ENCODE measurements at places on chromosomes 2 and 18.

DNA sequence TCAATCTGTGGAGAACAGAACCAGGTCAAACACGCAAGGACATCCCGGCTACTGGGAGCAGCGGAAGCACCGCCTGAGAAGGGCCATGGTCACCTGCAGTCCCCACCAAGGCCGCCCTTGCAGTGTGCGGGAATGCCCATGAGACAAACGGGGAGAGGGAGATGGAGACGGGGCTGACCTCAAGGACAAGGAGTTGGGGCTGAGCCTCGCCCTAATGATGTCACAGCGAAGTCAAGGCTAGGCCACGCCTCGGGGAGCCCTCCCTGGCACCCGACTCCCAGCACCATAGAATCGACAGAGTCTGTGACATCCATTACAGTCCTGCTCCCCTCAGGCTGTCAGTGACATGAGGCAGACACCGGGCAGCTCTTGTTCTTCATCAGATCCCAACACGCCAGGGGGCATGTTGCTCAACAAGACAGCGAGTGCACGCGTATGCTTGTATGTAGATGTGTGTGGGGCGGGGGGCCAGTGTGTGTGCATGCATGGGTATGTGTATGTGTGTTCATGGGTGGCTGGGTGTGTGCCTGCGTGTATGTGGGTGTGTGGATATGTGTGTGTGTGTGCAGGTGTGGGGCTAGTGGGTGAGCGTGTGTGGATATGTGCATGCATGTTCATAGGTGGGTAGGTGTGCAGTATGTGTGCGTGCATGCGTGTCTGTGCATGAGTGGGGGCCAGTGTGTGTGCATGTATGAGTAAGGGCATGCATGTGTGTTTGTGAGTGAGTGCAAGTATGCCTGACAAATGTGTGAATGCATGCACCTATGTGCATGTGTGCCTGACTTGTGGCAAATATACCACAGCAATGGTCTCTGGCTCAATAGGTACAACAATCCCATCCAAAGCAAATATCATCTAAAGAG, 57.0 kb downstream of the ANKMY1 start:
- no peak for DNase-seq

DNA sequence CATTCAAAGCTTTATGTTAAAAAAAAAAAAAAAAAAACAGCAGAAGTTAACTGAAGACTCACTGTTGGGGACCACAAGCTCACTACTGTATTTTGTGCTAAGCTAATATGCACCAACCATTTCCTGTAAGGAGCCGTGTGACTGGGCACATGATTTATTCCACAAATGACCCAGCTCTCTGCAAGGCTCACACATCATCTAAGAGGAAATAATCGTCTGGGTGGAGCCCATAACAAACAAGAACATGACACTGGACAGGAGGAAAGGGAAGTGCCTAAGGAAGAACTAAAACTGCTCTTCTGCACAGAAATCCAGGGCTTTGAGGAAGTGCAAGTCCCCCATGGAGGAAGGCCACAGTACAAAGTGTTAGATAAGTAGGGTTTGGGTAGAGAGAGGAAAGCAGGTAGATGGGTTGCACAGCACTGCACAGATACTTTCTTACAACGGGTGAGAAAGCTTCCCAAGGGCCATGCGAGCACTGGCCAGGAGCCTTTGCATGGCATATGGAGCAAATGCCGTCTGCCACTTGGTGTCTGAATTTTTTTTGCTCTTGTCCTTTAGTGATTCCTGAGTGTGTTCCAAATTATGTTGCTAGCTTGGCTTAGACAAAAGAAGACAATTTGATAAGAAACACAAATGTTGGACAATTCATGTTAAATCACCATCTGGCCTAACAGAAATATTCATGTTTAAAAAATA, 24.4 kb downstream of the NFE2L2 start:
- no peak for DNase-seq

- no peak for DNase-seq
Observed at GRCh38 chr2:99242151-99242550, 13.3 kb downstream of the LYG2 start.

- no peak for DNase-seq
Observed at GRCh38 chr2:221189431-221190067, 382.6 kb downstream of the EPHA4 start.

DNA sequence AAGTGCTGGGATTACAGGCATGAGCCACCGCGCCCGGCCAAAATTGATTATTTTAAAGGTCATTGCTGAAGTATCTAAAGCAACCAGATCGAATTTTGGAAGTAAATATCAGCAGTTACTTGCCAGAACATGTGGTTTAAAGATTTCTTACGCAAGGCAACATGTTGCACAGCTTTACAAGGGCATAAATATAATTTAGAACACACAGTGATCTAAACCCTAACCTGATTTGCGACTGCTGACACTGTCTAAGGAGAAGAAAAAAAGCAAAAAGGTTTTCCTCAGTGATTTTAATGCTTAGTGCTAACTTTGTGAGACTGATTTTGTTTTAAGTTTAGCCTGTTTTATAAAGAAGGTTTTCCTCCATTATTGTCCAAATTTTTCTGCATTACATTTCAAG, 569.9 kb upstream of the LINC00305 start:
- no peak for DNase-seq

- no peak for DNase-seq
Observed at GRCh38 chr2:218005486-218005885, 2.7 kb upstream of the TNS1 start.

DNA sequence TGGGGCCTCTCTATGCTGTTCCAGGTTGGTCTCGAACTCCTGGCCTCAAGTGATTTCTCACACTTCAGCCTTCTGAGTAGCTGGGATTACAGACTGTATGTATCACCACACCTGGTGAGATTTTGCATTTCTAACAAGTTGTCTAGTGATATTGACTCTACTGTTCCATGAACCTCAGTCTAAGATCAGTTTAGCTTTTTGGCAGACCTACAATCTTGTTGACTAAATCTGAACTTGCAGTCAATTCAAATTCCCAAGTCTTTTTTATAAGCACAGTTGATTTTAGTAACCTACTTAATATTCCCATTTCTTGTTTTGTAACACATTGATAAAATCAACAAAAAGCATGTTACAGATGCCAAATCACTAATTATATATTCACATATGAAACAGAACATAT, 266.1 kb upstream of the CYP26B1 start:
- no peak for DNase-seq

- DNase-seq, result no peak
Observed at GRCh38 chr2:136023416-136023815, 38.0 kb upstream of the DARS1 start.

DNA sequence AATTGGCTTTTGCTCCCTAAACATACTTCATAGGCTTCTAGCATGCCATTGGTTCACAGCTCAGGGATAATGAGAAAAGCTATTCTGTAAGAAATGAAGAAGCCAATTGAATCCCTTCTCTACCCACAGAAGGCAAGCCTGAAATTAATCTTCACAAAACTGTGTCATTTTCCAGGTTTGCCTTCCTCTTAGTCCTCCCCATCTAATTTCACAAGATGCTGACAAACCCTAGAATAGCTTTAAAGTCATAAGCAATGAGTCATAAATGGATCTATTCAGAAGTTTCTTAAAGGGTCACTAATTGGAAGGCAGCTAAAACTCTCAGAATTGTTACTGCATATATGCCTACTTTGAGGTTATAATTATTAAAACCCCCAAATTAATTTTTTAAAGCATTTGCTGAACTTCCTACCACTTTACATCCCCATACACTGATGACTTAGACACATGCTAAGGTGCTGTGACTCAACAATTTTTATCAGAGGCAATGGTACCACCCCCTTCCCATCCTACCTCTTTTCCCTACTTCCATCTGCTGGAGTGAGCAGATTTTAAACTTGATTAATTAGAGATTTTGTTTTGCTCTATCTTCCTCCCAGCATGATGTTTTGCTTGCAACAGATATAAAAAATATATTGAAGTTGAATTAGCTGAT, 51.3 kb upstream of the NABP1 start:
- DNase-seq, result no peak

GRCh38 chr2:40877734-40878288, 425.9 kb upstream of the SLC8A1 start:
- no peak for DNase-seq

- no peak for DNase-seq
Observed at GRCh38 chr2:109194620-109194937, 65.6 kb downstream of the SH3RF3 start.

DNA sequence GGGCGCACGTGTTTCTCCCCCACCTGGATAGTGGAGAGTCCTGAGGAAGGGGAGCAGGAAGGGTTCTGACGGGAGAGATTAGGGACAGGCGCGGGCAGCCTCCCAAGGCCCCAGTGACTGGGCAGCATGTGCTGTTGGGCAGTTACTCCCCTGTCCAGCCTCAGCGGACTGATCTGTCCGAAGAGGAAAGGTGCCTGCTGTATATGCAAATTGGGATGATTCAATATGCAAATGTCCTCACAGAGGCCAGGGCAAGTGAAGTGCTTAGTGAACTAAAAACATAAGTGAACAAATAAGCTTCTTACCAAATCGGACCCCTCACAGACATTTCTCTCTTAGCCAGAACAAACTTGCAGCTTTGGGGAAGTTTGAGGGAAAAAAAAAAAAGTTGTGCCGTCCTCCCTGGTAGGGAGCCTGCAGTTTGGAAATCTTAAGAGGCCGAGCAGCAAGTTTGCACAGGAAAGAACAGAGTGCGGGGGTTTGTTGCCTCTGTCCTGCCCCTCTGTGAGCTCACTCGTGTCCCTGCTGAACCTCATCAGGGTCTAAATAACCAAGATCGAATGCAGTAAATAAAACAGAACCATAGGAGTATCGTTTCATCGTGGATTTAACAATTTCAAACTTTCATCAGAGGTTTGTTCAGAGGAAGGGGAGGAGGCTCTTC, 141.4 kb downstream of the KCTD1 start:
- DNase-seq, result no peak

DNA sequence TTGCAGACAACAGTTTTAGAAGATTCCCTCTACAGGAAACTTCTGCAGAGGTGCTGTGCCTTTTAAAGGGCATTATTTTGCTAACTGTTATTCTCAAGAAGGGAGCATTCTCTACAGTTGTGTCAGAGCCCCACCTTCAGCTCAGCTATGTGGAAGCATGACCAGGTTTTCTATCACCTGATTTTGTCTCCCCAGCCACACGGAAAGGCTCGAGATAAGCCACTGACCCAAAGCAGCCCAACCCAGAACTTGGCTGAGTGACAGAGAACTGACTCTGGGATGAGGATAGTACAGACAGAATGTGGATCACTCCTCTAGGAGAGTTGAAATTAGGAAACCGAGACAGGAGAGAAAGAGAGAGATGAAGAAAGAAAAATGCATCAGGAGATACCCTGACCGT, 10.7 kb downstream of the COL4A4 start:
- DNase-seq, result no peak

DNA sequence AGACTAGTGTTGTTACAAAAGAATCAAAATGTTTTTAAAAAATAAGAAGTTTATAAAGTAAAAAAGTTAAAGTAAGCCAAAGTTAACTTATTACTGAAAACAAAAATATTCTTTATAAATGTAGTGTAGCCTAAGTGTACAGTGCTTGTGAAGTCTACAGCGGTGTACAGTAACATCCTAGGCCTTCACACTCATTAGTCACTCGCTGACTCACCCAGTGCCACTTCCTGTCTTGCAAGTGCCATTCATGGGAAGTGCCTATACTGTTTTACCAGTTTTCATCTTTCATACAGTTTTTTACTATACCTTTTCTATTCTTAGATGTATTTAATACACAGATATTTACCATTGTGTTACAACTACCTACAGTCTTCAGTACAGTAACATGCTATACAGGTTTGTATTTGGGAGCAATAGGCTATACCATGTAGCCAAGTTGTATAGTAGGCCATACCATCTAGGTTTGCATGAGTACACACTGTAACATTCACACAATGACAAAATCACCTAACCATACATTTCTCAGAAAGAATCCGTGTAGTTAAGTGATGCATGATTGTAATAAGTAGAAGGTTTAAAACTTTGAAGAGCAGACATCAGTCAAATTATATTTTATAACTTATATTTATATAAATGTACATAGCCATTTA, 13.4 kb downstream of the SERPINB7 start:
- no peak for DNase-seq

- DNase-seq, result no peak
Observed at GRCh38 chr2:23449413-23449812, 64.4 kb downstream of the KLHL29 start.

GRCh38 chr2:98126061-98126460, 39.1 kb downstream of the VWA3B start:
- no peak for DNase-seq

- no peak for DNase-seq
Observed at GRCh38 chr2:172106108-172106961, 3.6 kb upstream of the DLX2 start.

GRCh38 chr2:26986576-26986975, 16.1 kb downstream of the MAPRE3 start:
- DNase-seq, result no peak

GRCh38 chr2:134717286-134718022, 1.3 kb downstream of the TMEM163 start:
- no peak for DNase-seq

GRCh38 chr2:49288902-49289700, 134.8 kb upstream of the FSHR start:
- DNase-seq, result no peak

Measured in stimulated activated CD8-positive, alpha-beta memory T cell treated with anti-CD3 and anti-CD28 coated beads, Interleukin-15, amount 100 ng/mL, for 24 hours (primary cell).